Endothelial cell (in vitro differentiated cells): ENCODE measurements at places on chromosomes 12 and 14.

DNA sequence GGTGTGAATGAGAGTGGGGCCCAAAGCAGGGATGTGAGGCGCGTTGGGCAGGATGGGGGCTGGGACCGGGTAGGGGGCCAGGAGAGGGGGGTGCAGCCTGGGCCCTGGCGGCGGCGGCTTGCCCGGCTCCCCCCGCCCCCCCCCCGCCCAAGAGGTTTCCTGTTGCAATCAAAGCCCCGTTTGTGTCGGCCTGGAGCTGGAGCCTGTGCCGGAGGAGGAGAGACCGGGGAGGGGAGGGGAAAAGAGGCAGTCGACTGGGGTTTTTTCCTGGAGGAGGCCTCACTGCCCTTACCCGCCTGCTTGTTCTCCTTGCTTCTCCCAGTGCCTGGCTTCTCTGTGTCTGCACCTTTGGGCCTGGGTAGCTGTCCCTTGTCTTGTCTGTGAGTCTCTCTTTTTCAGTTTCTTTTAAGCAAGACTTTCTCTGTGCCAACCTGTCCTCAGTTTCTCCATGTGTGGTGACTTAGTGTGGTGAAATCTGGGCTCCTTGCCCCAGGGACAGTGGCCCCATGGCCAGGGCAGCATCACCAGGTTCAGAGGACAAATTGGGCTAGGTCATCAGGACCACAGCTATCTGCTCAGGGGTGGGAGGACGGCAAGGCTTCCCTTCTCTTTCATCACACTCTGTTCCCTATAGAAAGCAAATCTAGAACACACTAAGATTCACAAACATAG lies 8.5 kb downstream of the RARG start:
- peak overlapping the region; percentile 69 for H3K4me3 ChIP-seq
- H3K4me1 ChIP-seq, result peaks cover 50% of the 10 kb centered on the region
- peaks cover 13% of the 10 kb centered on the region for H3K27me3 ChIP-seq

DNA sequence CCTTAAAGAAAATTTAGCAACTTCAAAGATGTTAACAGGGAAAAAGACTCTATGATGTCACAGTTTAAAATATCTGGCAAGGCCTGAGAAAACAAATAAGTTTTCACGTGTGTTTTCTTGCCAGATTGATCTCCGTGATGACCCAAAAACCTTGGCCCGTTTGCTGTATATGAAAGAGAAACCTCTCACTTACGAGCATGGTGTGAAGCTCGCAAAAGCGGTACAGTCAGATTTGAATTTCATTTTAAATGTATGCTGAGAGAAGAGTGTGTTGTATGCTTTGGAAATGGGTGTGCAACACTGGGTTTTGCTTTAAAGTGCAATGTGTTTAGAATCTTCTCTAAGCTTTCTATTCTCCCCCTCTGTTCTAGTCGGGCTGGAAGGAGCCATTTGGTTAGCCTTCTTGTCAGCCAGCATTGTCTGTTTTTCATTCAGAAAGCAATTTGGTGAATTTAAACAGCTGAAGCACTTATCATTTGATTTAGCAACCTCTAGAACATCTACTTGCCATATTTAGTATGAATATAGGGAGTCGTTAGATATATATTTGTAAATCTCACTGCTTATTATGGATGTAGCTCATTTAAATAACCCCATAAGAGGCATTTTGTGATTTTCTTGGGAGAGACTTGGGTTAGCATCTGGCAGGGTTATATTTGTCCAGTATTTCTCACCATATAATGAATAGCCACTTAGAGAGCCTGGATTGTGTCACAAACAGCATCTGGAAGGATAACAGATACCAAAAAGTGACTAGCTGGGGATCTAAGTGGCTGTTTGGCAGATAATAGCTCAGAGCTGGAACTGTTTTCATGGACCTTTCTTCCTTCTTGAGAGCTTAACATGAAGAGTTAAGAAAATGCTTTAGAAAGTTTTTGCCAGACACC lies 35.5 kb downstream of the GPHB5 start:
- no peak overlapping the region for H3K4me3 ChIP-seq
- no peaks in the 10 kb centered on the region for H3K4me1 ChIP-seq
- peaks cover 5% of the 10 kb centered on the region for H3K36me3 ChIP-seq
- peaks cover 6% of the 10 kb centered on the region for H3K27me3 ChIP-seq

DNA sequence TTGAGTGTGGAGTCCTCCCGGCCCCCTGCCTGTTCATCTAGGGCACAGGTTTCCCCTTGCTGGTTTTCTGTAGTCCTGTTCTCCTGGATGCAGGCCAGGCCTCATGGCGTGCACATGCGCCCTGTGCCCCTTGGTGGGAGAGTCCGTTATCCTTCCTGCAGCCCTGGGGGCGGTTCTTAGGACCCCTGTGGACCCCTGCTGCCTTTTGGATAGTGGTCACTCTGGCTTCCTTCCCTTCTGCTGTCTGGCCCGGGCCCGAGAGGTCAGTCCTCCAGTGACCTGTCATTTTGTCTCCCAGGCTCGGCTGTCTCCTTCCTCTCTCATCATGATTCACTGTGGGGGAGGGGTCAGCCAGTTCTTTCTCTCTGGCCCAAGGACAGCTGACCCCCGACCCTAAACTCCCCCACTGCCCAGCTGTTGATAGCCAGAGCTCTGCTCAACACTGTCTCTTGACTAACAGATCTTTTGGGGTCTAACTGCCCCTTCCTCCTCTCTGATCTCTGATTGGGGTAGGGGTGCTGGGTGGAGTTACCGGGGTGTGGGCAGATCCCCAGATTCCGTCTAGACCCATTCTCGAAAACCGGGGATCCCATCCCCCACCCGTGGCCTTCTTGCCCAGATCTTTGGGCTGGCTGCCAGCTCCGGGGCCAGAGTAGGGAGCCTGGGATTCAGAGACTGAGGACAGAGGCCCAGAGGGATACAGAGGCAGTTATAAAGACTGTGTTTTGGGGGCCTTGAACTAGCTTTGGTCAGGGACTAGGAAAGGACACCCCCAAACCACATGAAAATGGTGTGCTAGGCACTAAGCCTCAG lies 7.0 kb downstream of the CCND2 start:
- H3K36me3 ChIP-seq, result peaks cover 48% of the 10 kb centered on the region
- H3K27ac ChIP-seq, result no peak overlapping the region
- peak overlapping the region; percentile 37 for H3K4me3 ChIP-seq
- DNase-seq, result no peak

GRCh38 chr14:76109087-76109880 lies 42.4 kb upstream of the GPATCH2L start:
- no peak overlapping the region for H3K27ac ChIP-seq
- no peaks in the 10 kb centered on the region for H3K36me3 ChIP-seq
- peaks cover 4% of the 10 kb centered on the region for H3K27me3 ChIP-seq
- peaks cover 11% of the 10 kb centered on the region for H3K4me1 ChIP-seq
- H3K4me3 ChIP-seq, result no peak overlapping the region

- H3K4me1 ChIP-seq, result peaks cover 17% of the 10 kb centered on the region
- H3K4me3 ChIP-seq, result no peak overlapping the region
- peaks cover 12% of the 10 kb centered on the region for H3K36me3 ChIP-seq
- no peak overlapping the region for H3K27ac ChIP-seq
- DNase-seq, result no peak
- H3K27me3 ChIP-seq, result peaks cover 2% of the 10 kb centered on the region
These were observed 10.7 kb downstream of the BICD1 start for GRCh38 chr12:32117316-32117715.
